Pancreas (tissue), 10 donors: ENCODE measurements at places on chromosomes 12 and 14.

DNA sequence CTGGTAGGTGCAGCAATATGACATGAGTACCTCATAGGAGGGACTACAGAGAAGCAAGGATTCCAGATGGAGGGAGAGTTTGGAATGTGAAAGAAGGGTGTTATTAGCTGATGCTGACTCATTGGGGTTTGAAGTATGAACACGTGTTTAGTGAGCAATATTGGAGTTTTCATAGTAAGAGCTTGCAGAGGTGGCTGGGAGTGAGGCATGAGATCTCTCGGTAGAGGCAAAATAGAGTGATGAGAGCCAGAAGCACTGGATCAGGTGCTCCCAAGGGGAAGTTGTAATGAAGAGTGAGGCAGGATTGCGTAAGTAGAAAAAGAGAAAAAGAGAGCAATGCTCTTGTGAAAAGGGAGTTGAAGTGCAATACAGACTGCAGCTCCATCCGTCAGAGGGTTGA is 42.1 kb downstream of the MGST1 start:
- DNase-seq = no peak

GRCh38 chr14:62819931-62820330 is 225.3 kb downstream of the KCNH5 start:
- DNase-seq = no peak

DNA sequence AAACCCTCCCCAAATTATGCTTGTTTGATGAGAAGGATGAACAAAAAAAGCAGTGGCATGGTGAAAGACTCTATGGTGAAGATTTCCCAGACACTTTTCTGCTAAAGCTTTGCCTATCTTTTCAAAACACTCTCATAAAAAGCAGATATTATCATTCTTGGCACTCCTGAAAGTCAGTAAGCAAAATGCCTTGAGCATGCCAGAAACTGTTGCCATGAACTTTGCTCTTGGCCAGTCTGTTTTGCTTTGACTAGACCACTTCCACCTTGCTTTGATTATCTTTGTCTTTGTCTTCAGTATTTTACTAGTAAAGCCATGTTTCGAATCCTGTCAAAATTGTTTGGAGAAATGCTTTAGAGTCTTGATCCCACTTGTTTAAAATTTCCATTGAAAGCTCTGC is 110.4 kb downstream of the CNTN1 start:
- DNase-seq = no peak

DNA sequence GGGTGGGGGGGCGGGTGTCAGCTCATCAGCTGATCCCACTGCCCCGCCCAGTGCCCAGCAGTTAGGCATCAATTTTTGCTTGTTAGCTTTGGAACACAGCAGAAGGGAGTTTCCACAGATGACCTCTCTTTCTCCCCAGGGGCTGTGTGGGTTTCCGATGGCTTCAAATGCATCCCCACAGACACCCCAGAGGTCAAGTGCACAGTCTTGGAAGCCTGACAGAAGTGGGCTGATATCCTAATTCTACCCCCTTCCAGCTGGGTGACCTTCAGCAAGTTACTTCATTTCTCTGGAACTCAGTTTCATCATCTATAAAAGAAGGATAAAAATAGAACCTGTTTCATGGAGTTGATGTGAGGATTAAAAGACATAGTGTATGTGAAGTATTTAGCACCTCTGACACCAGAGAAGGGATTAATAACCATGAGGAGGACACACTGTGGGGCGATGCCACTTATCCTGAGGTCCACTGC is 22.0 kb downstream of the TTC9 start:
- DNase-seq = no peak

- no peak for DNase-seq
Observed at GRCh38 chr14:103517721-103518421, 4.8 kb downstream of the CKB start.

GRCh38 chr14:32167907-32168306 is 33.9 kb upstream of the RNU6-7 start:
- DNase-seq = no peak

DNA sequence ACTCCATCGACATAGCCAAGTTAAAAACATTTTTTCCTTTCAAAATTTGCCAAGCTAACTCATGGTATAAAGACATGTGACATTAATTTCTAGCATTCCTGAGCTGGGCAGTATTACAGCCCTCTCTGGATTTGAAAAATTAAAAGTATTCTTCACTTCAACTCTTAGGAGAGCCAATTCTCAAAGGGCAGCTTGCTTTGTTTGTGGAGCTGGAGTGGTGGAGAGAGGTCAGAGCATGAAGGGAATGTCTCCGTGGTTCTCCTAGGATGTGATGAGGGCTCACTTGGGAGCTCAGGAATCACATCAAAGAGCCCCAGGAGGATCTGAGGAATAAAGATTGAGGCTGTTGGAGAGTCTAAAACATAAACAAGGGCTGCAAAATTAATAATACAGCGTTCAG is 46.9 kb upstream of the RGS6 start:
- DNase-seq = no peak
